Keratinocyte (primary cell): ENCODE measurements at places on chromosomes 2 and 18. TPM values are rescaled to one million over a fixed set of nuclear protein-coding genes. Genes with fewer than 3 reads are reported as not detected.
A peak's percentile ranks its signal among the peaks of the same experiment; 100 is the strongest.

DNA sequence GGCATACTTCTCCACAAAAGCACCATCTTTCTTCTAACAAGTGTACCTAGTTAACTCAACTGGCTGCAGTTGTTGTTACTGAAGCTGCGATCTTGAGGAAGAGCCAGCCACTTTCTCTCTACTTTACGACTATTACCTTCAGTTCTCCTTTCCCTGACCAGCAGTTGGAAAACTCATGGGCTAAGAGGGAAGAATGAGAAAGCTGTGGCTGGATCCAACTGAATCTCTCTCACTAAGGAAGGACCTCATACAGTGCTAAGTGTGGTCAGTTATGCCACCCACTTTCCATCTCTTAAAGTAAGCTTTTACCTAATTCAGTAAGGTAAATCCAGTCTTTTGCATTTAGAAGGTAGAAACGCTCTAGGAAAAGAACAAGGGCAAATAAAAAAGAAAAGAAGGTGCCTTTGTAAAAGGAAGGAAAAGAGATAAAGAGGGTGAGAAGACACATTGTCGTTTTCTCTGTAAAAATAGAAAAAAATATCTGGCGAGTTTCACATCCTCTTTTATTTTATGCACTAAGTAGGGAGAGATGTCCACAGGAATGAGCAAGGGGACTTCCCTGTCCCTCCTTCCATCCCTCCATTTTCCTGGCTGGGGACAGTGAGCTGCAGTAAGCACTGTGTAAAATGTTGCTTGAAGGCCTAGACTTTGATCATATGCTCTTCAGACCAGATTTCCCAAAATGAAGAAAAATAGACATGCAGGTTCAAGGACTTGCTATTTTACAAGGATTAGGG lies 73.4 kb downstream of the PLEKHM3 start:
- DNase-seq: no peak

GRCh38 chr18:57698571-57699276 lies 77.1 kb upstream of the NARS1 start:
- no peak for DNase-seq

DNA sequence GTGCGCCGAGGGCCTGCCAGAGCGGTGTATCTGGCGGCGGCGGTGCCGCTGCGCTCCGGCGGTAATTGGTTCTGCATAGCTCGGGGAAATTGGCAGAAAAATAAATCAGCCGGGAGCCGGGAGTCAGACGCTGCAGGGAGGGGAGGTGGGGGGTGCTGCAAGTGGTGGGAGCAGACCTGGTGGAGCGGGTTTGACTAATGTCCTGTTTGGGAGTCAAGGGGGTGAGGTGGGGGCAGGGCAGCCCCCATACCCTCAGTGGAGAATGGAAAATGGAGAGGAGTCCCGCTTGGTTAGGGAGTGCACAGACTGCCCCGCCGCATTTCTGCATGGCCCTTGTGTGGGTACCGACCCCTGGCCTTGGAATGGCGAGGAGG lies 107.3 kb downstream of the DYSF start:
- no peak for DNase-seq

- DNase-seq: no peak
Measured at GRCh38 chr2:186841940-186842339, 7.0 kb downstream of the ZSWIM2 start.

DNA sequence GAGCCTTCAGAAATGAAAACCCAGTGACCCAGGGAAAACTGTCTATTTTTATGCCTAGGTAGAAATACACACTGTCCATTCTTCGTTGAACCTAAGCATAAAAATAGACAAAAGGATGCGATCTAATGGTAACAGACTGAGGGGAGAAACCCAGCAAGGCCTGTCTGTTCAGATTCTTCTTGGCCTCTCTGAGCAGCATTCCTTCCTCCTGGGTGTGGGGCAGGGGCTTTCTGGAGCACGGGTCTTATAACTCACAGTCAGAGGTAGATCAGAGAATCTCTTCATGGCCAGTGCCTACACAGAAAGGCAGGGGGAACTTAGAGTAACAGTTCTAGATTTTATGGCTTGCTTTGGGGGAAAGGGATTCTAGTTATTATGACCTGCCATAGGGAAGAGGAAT lies 56.0 kb downstream of the PKDCC start:
- DNase-seq: no peak

DNA sequence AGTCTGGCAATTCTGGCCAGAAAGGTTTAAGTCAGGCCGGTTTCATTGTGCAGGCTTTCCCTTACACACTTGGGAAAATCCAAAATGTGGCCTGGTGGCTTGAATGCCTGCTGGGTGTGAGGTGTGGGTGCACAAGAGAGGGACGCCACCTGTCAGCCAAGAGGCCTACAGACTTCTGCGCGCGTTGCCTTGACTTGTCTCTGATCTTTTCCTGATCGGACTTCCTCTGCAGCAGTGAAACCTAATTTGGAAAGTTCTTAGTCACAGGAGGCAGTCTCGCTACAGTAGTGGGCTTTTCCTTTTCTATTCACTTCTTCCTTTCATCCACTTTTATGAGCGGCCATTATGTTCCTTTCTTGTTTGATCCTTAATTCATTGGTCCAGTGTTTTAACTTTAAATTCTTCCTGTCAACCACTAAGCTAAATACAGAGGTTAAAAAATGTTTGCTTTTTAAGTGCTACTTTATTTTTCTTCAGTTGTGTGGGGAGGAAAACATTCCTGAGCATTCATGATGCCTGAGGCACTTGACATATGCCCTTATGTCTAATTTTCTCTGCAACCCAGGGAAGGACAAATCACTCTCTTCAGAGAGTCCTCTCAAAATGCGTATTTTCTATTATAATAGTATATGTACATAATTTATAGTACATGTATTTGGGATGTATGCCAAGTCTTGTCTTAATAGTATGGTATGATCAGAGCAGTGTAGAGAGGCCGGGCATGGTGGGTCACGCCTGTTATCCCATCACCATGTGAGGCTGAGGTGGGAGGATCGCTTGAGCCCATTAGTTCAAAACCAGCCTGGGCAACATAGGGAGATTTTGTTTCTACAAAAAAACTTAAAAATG lies 128.9 kb downstream of the WDSUB1 start:
- peak; percentile 72 for DNase-seq

GRCh38 chr18:54330768-54331548 lies 26.7 kb downstream of the STARD6 start:
- DNase-seq: no peak

- DNase-seq: no peak
Measured at GRCh38 chr2:29105375-29105774, 9.8 kb upstream of the CLIP4 start.

GRCh38 chr2:237859533-237860272 lies at the start of gene RAMP1:
Gene RAMP1, plus strand, starts transcription at chr2:237859623. Its CDS starts 53 bp downstream, at chr2:237859676.
- DNase-seq: no peak

The SERPINB8 gene
- polyA plus RNA-seq: 35.3 to 48.9 TPM (median 38.6 TPM) in 3 replicates

The NGEF gene
- 0.03 to 0.17 TPM (median 0.13 TPM) in 3 replicates for polyA plus RNA-seq

DNA sequence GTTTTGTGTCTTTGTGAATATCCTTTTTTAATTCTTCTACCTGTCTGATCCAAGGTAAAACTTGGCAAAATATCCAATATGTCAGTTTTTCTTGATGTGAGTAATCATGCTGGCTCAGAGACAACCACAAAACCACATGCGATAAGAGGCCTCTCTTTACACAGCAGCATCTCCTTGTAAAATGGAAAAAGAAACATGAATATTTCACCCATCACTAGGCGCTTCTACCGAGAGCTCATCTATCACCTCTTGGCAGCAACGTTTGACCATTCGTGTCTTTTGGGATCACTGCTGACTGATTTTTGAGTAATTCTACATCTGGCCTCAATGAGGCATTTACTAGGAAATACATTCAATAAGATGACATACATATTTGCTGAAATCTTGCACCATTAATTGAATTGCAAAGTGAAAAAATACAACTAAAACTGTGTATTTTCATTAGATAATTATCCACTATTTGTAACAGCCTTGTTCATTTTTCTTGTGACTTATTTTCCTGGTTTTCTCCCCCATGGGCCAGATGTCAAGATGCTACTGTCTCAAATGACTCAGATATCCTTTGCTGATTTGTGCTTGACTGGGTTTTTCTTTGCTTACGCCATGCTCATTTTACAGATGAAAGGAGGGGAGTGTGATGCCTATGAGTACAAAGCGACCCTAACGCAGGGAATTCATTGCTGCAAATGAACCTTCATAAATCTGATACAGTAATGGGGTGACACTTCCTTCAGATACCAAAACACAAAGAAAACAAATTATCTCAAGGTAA lies 467.5 kb downstream of the FBXO15 start:
- DNase-seq: no peak
